ENCODE measurements at places on chromosomes 7 and 10.

DNA sequence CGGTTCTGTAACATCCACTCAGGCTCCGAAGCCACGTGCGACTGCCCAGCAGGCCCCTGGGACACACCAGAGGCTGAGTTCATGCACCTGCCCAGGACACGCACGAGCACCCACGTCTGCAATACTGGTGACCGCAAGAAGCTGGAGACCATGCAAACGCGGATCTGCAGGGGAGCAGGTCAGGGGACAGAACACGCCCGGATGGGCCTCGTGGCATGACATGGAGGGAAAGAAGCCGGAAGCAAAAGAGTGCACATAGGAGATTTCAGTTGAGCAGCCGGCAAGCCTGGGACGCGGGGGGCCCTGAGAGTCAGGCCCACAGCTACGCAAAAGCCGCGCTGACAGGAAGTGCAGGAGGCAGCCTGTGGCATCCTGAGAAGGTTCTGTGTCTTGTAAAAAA, 73.7 kb downstream of the FOXL3 start:
- DNase-seq: no peak

GRCh38 chr7:51645702-51646298, 329.2 kb upstream of the COBL start:
- no peak for DNase-seq

GRCh38 chr7:103859709-103860108, 129.7 kb downstream of the RELN start:
- no peak for DNase-seq

- no peak for DNase-seq
These were observed 352.6 kb upstream of the AUTS2 start for GRCh38 chr7:69245646-69246045.

DNA sequence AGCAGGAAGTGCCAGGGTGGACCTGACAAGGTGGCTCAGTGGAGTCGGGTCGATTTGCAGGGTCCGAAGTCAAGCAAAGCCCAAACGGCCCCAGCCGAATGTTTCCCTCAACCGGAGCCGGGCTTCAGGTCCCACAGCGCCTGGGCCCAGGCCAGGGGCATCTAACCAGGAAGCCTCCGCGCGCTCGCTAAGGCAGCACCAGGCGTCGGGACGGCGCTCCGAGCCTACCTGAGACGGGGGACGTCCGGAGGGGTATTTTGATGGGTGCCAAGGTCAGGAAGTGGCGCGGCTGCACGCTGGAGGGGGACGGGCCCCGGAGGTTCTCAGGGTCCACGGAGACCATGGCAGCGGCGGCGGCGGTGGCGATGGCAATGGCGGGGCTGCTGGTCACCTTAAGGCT, 51.5 kb downstream of the TCERG1L start:
- DNase-seq: no peak

- peak; percentile 45 for DNase-seq
These were observed 62.3 kb upstream of the LBX1 start for GRCh38 chr10:101291331-101292193.

DNA sequence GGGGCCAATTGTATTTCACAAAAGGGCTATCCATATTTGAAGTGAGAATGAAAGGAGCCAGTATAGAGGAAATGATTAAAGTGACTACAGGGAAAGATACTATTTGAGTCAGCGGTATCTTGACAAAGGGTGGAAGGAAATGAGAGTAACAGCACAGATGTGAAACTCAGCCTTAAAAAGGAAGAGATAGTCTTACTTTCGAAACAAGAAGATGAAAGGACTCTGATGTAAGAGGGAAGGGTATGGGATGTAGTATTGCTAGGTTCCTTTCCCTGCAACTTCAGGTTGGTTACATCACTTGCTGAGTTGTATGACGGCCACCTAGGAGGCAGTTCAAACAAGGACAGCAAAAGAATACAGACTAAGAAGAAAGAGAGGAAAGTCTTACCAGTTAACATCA, 13.7 kb downstream of the CISD1 start:
- DNase-seq: no peak

GRCh38 chr7:132082394-132082793, 493.9 kb downstream of the PLXNA4 start:
- DNase-seq: no peak

DNA sequence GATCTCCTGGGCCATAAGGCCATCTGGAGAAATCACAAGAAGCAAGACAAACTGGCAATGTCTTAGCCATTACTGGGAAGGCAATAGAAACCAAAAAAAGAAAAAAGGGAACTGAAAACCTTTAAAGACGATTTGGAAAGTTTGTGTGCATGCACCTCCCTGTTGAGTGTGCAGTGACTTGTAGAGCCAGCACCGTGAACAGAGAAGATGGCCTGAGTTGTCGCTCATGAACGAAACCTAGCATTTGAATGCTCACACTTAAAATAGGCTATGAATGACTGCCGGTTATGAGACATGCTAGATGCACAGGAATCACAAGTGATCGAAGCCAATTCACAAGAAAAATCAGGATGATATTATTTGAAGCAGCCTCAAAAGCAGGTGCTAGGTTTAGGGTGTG, 151.3 kb upstream of the ADO start:
- no peak for DNase-seq

DNA sequence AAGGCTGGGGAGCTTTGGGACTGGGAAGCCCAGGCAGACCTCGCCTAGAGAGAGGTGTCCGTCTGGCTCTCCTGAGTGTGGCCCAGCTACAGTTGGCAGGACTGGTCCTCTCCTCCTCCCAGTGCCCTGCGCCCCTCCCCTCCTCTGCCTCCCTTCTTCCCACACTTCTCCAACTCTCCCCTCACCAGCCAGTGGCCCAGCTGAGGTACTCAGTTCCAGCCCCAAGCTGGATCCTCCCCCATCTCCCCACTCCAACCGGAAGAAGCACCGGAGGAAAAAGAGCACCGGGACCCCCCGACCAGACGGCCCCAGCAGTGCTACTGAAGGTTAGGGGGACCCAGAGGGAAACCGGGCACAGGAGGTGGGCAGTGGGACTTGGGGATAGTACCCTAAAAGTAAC, 27.7 kb downstream of the GBX1 start:
- no peak for DNase-seq

GRCh38 chr10:102778781-102779180, 35.0 kb downstream of the WBP1L start:
- no peak for DNase-seq

- DNase-seq: no peak
These were observed 34.1 kb downstream of the LRRC20 start for GRCh38 chr10:70348228-70348850.

GRCh38 chr10:61634746-61635145, 28.0 kb upstream of the CABCOCO1 start:
- DNase-seq: no peak

GRCh38 chr10:120415709-120416330, 41.2 kb upstream of the PLPP4 start:
- DNase-seq: no peak

- DNase-seq: no peak
These were observed 127.8 kb downstream of the PTPN20 start for GRCh38 chr10:47038881-47039561.

DNA sequence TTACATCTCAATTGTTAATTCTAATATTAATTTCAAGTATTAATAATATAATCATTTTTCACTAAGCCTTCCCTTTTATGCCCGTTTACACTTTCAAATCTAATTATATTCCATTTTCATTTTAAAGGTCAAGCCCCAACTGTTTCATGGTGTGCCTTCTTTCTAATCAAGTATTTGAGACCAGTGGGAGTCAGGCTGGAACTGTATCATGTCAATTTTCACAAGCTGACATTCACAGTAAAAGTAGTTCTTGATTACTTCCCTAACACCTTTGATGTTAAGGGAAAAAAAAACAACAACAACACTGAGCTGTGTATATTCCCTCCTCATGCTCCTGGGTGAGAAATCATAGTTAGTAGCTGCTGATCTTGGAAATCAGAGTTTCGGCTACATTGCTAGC, 38.1 kb downstream of the SFTPD start:
- no peak for DNase-seq

DNA sequence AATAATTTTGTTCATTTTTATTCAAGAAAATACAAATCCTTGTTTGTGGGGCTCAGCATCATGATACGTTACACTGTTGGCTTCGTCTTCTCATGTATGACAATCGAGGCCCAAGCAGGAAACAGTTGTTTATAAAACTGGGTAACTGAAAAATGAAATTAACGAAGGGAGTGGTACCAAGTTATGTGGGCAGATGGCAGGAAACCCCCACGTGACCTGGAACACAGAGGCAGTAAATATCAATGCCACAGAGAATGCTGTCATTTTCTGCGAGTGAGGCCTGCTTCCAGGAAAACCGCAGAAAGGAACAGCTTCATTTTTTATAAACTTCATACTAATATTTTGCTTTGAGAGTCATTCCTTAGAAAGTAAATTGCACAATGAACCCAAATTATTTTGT, 201.0 kb upstream of the ADARB2 start:
- DNase-seq: peak; percentile 39

DNA sequence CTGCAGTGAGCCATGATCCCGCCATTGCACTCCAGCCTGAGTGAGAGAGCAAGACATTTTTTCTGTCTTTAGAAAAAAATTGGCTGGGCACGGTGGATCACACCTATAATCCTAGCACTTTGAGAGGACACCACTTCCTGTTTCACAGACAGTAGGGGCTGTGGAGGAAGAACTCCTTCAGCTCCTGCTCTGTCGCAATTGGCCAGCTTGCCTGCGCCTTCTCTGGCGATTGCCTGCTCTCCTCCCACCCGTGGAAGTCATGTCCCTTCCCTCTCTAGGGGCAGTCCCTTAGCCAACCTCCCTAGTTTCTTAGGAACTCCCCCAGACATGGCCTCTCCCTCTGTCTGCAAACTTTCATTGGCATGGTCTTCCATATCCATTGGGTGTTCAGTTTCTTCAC, 8.7 kb downstream of the PDSS1 start:
- DNase-seq: no peak

- no peak for DNase-seq
These were observed 520.4 kb downstream of the SDK1 start for GRCh38 chr7:3821488-3821887.

DNA sequence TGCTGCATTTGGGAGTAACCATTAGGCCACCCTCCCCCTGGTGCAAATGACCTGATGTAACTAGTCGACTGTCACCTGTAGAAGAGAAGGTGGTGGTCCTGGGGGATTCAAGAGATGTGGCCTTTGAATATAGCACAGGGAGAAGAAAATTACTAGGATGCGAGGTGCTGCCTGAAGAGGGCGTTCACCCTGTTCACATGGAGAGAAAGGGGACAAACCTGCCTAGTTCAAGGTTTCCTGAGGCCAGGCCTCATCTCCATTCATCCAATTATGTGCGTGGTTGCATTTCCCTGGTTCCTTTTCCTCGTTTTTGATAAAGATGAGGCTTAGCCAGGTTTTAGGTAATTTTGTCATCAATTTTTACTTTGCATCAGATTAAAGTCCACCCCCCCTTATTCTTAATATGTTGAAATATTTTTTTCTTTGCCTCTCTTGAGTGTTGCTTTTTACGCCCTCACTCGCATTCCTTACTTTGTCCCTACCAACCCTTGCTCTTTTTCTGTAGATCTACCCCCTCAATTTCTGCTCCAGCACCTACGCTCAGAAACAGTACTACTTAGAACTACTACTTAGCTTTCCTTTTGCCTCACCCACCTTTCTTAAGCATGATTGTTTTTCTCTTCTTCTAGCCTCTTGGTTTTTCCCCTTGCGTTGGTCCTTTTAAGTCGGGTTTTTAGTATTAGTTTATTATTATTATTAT, 13.7 kb downstream of the CLCN1 start:
- no peak for DNase-seq

- no peak for DNase-seq
These were observed 104.3 kb upstream of the CAV2 start for GRCh38 chr7:116395141-116395791.

GRCh38 chr7:106620676-106621075, 40.3 kb downstream of the CCDC71L start:
- DNase-seq: no peak

GRCh38 chr7:110941385-110941784, 149.5 kb upstream of the LRRN3 start:
- DNase-seq: no peak

GRCh38 chr7:50214126-50214670, 90.3 kb upstream of the IKZF1 start:
- DNase-seq: no peak

DNA sequence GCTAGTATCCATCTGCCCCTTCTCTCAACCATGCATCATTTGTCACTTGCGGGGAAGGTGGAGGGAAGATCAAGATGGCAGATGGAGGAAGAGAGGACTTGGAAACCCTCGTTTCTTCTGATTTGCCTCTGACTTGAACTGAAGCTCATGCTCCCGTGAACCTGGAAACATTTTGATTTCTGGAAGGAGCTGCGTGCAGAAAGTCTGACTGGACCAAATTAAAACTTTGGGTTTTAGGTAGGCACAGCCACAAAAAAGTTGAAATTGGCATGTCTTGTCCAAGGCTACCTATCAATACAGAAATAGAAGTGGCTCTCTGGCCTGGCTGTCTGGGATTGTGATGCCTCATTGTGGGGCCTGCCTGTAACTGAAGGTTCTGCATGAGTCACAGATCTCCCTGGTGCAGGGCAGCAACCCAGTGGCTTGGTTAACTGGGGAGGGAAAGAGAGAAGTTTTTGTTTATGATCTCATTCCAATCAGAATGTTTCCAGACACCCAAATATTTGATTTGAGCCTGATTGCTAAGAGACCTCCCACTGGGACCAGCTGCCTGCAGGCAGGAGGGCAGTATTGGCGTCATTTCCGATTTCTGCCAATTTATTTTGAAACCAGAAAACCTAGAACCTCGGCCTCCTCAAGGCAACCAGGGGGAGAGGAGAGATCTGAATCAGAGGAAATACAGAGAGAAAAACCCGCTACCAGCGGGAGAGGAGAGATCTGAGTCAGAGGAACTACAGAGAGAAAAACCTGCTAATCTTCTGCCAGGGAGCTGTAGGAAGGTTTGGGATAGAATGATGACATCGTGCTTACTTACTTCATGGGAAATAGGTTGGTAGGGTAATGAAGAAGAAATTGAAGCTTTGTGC, 363.6 kb downstream of the ANKRD30A start:
- no peak for DNase-seq

GRCh38 chr7:47799524-47799923, 148.7 kb downstream of the PKD1L1 start:
- DNase-seq: no peak

DNA sequence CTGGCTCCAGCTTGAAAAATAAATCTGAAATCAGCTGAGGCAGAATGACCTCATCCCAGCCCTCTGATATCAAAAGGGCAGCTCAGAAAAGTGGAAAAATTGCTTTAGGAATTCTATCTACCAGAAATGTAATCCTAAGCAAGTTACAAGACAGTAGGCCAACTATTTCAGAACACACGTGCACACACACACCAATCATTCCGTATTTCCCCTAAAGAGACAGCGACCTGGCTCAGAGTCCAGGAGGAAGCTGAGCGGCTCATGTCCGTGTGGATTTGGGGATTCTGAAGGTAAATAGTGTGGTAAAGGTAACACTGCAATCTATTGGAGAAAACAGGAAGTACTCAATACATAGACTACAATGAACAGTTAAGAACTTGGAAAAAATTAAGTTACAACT, 288.2 kb downstream of the CALN1 start:
- no peak for DNase-seq

- no peak for DNase-seq
These were observed 311.2 kb upstream of the GNAI1 start for GRCh38 chr7:79823246-79823951.

- DNase-seq: peak; percentile 10
These were observed at the start of gene C10orf53 for GRCh38 chr10:49679480-49679893. TSS of gene C10orf53 (plus strand) at chr10:49679651. CDS start at chr10:49679698, 47 bp downstream.

GRCh38 chr10:113540845-113541548, 11.9 kb upstream of the HABP2 start:
- no peak for DNase-seq

GRCh38 chr7:74254129-74254857, at the start of gene RFC2:
TSS of gene RFC2 (minus strand) at chr7:74254399. CDS start at chr7:74254383, 16 bp downstream.
- DNase-seq: peak; percentile 97
